ENCODE measurements at places on chromosomes 7 and 10.

DNA sequence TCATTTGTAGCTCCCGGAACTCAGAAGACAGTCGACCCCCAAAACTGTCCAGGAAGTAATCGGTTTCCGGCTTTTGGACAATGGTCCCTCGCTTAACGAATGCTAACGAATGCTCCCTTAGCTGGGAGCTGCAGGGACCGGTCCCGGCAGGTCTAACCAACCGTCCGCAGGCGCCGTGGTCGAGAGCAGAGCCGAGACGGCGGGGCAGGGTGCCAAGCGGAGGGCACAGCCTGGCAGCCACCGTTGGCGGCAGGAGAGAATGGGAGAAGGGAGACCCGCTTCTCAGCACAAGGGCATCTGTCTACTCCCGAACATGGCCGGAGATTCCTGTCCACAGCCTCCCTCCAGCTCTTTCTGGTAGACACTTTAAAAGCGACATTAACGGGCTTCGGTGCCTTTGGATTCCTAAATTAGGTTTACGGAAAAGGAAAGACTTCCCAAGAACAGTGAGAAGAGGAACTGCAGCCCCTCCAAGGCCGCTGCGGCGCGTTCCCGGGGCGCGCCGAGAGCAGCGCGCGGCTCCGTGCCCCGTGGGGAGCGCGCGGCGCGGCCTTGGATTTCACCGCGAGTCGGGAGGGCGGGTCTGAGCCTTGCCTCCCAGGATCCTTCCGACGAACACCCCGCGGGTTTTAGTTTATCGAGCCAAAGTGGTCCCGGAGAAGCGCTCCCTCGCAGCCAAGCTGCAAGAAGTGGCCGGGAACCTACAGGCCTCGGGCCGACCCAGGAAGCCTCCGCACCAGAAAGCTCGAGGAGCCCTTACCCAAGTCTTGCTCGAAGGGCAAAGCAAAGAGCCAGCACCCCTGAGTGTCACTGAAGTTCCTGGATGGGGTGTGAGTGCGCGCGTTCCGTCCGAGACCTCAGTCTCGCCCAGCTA lies 3.6 kb upstream of the TBX20 start:
- DNase-seq, result peak; percentile 81

GRCh38 chr10:35852721-35853120 lies 210.6 kb upstream of the FZD8 start:
- DNase-seq, result no peak

GRCh38 chr7:141884539-141885225 lies 31.5 kb upstream of the OR9A4 start:
- DNase-seq, result no peak

- DNase-seq, result no peak
Observed at GRCh38 chr7:46630031-46630430, 709.0 kb upstream of the IGFBP3 start.

GRCh38 chr7:17690030-17690429 lies 250.3 kb downstream of the SNX13 start:
- DNase-seq, result no peak

DNA sequence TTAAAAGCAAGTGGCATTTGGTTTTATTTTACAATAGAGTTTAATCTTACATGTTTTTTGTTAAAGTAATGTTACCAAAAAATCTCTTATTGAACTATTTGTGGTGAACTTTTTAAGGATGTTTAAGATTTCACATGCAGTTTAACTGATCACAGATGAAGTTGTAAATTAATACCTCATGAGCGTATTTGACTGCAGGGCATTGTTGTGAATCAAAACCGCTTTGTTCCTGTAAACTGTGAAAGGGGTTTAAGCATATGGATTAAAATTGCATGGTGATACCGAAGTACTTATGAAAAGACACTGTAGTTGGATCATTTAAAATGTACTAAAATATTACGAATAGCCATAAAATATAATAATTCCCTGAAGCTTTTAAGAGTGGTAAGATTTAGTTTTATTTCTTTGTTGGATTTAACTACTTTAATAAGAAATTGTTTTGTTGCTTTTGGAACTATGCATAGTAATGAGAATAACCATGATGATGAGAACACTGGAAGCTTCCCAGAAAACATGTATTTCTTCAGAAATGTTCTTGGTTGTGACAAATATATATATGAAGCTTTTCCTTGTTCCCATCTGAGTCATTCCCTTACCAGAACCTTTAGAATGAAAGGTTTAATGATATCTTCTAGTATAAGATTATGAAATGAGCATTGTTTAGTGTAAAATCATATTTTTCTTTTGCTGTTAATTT lies 131.3 kb downstream of the ADK start:
- DNase-seq, result no peak

DNA sequence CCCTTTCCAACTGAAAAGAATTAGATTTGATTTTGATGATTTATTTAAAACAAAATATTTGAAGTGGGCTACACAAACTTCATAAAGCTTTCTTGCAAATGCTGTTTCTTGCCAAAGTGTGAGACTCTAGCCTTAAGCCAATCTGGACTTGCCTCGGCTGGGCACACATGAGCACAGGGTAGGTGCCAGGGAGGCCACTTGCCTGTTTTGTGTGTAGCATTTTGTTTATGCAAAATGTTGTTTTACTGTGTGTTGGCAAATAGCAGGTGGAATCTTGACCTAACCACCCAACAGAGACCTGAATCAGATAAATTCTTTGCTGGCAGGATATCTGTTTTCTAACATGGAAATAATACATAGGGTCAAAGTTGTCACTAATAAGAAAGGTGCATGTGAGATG lies 161.1 kb downstream of the BMPER start:
- DNase-seq, result no peak

- DNase-seq, result no peak
Observed at GRCh38 chr10:14384915-14385314, 54.2 kb upstream of the FRMD4A start.

DNA sequence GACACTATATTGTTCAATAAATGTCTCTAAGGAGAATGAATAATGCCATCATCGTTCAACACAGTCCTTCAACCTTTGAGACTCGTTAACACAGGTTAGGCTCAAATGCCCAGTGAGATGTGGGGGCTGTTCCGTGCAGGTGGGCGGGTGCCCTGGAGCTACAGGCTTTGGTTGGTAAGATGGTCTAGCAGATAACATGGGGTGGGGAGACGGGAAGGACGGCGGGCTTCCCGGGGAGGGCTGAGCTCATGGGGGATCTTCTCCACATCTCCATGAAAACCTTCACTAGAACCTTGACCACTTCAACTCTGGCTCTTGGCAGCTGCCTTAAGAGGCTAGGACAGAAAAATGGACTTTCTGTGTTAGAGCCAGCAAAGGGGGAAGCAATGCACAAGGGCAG lies 134.1 kb upstream of the TCERG1L start:
- DNase-seq, result no peak

DNA sequence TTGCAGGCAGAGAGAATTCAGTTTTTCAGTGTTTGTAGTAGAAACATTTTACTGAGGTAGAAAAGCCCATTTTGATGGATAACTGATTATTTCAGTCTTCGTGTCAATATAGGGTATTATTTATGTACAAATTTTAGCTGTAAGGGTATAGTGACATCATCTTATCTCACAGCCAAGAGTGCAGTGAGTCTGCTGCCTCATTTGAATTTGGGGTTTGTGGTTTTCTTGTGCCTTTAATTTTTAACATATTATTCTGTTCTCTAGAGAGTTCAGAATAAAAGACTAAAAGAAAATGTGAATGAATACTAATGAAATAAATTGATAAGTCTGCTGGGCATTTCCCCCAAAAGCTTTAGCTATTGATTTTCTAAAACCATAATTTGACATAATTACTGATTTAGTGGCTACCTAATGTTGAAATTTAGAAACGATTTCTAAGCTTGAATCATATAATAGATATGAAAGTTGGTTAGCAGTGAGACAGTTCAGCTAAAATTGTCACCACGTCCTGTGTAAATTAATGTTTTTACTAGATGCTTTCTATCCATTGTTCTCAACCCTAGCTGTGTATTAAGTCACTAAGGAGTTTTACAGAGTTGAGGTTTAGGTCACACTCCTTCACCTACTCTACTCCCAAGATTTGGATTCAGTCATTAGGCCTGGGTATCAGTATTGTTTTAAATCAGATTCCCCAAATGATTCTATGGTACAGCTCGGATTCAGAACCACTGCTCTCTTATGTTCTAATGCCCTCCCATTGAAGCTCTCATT lies 37.3 kb downstream of the ACADSB start:
- no peak for DNase-seq

GRCh38 chr10:78207216-78207615 lies 173.6 kb downstream of the RPS24 start:
- no peak for DNase-seq

DNA sequence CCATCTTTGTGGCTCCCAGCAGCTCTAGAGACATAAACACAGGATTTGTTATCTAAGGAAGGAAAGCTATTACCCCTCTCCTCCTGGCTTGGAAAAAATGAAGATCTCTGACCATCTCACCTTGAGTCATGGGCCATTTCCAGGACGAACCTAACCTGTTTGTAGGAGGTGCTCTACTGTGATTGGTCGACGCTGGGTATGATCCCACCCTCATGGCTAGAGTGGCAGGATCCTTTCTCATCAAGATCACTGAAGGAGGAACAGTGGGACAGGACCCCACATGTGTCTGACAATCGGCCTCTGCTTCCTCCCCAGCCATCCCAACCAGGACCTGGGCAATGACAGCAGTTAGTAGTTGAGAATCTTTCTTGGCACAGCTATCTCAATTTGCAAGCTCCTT lies 144.1 kb downstream of the EMX2 start:
- DNase-seq, result no peak

GRCh38 chr7:919924-920341 lies 34.5 kb downstream of the ADAP1 start:
- DNase-seq, result no peak

GRCh38 chr7:50868426-50869100 lies 85.9 kb upstream of the GRB10 start:
- DNase-seq, result no peak

- DNase-seq, result no peak
Observed at GRCh38 chr7:101374990-101375389, 12.3 kb downstream of the COL26A1 start.

DNA sequence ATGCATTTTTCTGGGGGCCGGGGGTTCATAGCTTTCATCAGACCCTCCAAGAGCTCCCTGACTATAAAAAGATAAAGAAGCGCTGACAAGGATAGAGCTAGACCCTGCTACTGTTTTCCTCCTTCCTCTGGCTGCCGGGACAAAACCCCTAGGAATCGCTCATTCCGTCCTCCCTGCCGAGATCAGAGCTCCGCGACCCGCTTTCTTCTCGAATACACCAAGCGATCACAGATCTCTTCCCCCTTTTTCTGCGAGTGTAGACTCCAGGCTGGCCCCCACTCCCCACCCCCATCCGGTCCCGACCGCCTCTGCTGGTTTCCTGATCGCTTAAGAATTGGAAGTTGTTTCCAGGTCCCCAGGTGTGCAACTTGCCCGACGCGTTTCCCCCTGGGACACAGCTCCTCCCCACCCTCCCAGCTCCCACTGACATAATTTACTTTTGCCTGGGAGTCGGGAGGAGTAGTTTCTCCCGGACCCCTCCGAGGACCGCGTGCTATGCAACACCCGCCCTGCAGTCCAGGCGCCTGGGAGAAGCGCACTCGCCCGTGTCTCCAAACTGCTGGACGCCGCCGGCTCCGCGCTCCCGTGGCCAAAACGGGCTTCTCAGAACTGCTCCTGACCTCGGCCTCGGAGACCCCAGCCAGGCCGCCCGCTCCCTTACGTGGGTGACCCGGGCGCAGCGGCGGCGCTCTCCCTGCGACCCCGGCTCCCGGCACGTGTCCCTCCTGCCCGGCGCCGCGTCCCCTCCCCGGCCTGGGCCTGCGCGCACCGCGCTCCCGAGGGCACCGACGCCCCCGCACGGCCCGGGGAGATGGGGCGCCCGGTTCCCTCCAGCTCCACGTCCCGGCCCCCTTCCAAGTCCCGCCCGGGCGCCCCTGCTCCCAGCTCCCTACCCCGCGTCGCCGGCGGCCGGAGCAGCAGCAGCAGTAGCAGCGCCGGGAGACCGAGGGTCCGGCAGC lies 552 bp downstream of the IL15RA start:
- DNase-seq, result no peak

- no peak for DNase-seq
Observed at GRCh38 chr10:11009471-11010308, 8.0 kb upstream of the CELF2 start.

DNA sequence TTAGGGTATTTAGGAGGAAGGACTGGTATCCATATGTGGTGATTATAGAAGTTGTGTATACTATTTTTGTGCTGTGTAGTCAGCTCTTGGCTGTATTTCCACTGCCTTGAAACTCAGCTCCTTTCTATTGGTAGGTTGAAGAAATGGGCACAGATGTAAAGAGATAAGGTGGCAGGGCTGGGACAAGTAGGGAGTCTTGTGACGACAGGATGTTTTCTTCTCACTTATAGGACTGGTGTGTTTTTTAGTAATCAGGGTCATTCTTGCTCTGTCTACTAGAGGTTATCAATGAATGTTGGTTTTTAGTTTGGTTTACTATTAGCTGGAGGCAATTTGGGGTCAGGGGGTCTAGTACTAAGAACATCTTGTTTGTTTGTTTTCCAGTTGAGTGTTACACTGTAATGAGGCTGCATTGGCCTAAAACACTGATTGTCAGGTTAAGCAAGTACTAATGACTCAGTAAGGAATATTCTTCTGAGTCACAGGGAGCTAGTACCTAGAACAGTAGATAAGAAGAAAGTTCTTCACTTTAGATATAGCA lies 11.8 kb downstream of the UBN2 start:
- no peak for DNase-seq

- DNase-seq, result no peak
Observed at GRCh38 chr7:151436446-151437158, 3.3 kb downstream of the CRYGN start.

GRCh38 chr10:78451592-78451991 lies 417.9 kb downstream of the RPS24 start:
- DNase-seq, result no peak

- no peak for DNase-seq
Observed at GRCh38 chr10:35412900-35413491, 76.7 kb downstream of the CCNY start.

- no peak for DNase-seq
Observed at GRCh38 chr7:112749775-112750174, 40.4 kb downstream of the TMEM168 start.

- no peak for DNase-seq
Observed at GRCh38 chr10:28496481-28496961, 36.4 kb upstream of the WAC start.

DNA sequence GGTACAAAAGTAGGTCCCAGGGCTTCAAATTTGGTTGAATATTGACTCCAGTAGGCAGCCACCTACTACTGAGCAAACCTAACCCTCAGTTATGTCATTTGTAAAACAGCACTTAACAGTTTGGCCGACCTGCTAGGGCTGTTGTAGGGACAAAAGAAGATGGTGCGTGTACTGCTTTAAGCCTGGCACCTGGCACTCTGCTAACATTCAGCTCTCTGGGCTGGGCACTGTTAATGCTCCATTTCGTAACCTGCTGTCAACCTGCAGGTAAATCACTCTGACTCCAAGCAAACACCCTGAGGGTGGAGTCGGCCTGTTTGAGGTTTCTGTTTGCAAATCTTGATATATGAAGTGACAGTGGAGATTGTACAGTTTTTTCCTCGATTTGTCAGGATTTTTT lies 7.2 kb downstream of the ZKSCAN1 start:
- no peak for DNase-seq

GRCh38 chr10:132712743-132713142 lies 73.2 kb downstream of the NKX6-2 start:
- no peak for DNase-seq

GRCh38 chr7:104960741-104961448 lies 53.1 kb upstream of the KMT2E start:
- DNase-seq, result no peak

Data from right kidney (tissue), 9 donors.